HCT116 (cell line): ENCODE measurements at places on chromosomes 7 and 10.

DNA sequence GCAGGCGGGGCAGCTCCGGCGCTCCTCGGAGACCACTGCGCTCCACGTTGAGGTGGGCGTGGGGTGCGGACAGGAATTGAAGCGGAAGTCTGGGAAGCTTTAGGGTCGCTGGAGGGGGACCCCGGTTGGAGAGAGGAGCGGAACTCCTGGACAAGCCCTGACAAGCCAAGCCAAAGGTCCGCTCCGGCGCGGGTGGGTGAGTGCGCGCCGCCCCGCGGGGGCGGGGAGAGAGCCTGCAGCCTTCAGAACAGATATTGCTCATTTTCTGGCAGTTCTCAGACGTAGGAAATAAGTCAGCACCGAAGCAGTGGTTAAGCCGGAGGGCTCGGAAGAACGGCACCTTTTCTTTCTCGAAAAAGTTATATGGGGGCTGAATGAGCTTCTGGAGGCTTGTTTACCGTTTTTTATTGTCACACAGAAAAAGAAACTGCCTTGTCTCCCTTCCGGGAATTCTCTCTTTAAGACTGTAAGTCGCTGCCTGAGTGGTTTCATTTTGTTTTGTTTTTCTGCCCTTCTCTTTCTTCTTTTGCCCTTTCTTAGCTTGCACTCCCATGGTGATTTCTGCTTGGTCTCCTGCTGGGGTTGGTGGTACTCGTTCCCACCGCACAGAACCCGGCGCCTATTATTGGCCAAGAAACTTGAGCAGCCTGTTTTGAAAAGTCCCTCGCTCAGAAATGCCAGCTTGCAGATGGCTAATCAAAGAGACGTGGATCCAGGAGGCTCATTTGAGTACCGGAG, 732 bp downstream of the FAS start:
- peak; percentile 35 for DNase-seq

DNA sequence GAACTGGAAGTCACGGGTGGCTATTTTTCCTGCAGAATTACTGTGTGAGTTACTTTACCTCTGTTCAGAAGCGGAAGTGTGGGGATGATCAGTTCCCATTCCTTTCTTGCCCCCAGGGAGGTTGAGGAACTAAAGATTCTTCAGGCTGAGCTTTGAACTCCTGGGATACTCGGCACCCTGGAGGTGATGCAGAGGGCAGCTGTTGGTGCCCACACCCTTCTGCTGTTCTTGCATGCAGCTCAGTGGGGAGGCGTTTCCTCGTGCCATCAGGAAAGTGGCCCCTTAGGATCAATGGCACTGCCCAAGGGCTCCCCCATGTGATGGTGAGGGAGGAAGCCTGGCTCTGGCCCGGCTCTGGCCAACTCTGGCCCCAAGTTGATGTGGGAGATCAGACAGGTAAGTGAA, 44.7 kb upstream of the MXI1 start:
- no peak for DNase-seq

GRCh38 chr7:51602376-51602775, 285.8 kb upstream of the COBL start:
- no peak for DNase-seq

DNA sequence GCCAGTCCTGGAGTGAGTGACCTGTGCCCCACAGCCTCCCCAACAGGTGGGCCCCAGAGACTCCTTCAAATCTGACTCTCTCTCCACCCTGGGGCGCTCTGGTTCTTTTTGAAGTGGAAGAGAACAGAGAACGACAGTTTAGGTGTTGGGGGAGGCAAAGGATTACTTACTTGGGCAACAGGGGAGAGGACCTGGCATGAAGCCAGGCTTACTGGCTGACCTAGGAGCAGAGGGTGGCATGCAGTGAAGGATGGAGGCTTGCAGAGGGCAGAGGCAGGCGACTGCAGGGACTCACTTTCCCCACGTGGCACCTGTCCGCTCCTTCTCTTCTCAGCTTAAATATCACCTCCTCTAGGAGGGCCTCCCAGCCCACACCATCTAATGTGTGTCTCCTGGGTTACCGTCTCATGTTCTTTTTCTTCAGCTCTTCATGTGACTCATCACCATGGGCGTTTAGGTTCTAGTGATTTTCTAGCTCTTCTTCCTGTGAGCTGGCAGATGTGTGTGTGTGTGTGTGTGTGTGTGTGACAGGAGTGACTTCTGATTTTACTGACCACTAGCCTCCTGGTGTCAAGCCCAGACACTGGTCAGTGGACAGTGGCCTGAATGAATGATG, 15.5 kb downstream of the LZTS2 start:
- no peak for DNase-seq

DNA sequence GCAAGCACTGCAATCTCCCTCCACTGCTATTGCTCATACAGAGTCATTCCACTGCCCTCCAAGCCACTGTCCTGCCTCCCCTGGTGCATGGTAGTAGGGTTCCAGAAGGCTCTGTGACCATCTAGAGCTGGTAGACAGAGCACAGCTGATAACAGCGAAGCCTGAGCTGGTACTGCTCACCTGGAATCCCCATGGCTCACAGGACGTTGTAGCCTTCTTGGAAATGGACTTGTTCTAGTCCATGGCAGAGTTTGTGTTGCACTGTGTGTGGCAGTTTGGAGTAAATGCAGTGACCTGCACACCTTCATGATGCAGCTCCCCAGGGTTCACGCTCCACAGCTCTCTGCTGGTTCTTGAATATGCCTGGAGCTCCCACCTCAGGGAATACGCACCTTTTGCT, 67.0 kb downstream of the ITGA8 start:
- no peak for DNase-seq

DNA sequence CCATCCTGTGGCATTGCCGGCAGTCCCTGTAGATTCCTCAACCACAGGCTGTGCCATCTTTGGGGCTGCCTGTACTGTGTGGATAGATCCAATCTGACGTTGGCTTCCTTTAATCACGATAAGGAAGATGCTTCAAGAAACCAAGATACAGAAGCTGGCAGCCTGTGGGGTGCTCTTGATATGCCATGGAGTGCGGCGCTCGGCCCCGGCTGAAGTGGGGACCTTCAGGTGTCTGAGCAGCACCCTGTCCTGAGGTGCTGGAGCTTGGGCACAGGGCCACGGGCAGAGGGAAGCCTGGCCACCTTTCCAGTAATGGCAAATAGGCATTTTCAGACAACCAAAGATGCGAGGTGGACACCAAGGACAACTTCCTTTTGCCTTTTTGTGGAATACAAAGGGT, 139.5 kb downstream of the ACTR3B start:
- DNase-seq, result no peak

DNA sequence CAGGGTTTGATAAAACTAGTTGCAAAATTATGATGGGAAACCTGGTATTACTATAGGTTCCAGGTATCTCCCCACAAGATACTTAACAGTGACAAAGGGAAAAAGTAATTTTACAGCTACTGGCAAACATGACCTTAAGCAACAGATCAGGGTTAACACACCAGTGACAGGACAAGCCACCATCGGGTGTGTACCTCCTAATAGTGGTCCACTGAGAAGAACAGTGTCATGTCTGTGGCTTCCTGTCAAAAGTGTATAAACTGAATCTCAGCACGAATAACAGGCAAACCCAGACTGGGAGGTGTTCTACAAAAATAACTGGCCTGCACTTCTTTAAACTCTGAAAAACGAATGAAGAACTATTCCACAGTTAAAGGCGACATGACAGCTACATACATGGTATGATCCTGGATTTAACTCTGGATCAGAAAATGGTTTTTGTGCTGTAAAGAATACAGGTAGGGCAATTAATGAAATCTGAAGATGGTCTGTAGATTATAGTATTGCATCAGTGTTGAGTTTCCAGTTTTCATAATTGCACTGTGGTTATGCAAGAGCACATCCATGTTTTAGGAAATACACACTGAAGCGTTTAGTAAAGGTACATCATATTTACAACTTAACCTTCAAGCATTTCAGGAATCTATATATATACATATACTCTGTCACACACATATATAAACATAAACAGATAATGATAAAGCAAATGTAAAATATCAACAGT, 32.0 kb upstream of the ARMS2 start:
- no peak for DNase-seq

DNA sequence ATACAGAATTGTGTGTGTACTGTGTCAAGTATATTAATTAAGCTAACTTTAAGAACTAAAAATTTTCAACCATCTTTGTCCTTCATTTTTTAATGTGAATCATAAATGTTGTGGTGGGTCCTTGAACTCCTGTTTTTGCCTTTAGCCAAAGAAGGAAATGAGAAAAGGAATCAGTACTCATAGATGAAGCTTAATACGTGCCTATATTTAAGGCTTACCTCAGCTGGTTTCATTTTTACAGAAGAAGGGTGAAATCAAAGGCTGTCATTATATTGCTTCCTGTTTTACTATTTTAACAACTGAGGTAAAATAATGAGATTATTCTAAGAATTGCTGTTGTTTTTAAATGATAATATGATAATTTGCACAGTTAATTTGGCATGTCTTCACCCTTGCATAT, 6.3 kb upstream of the SNX13 start:
- DNase-seq, result no peak

- no peak for DNase-seq
Measured at GRCh38 chr10:21689881-21690280, 155.8 kb downstream of the MLLT10 start.

GRCh38 chr10:1214882-1215540, 158.8 kb downstream of the WDR37 start:
- no peak for DNase-seq

- no peak for DNase-seq
Measured at GRCh38 chr10:112532189-112532588, 85.2 kb downstream of the VTI1A start.

GRCh38 chr10:131239450-131239849, 72.1 kb downstream of the TCERG1L start:
- DNase-seq, result no peak

GRCh38 chr7:128167042-128167701, 73.9 kb upstream of the LEP start:
- no peak for DNase-seq

- no peak for DNase-seq
Measured at GRCh38 chr10:123855008-123855684, 36.5 kb downstream of the CPXM2 start.

GRCh38 chr10:63157845-63158624, 24.9 kb downstream of the NRBF2 start:
- peak; percentile 85 for DNase-seq

DNA sequence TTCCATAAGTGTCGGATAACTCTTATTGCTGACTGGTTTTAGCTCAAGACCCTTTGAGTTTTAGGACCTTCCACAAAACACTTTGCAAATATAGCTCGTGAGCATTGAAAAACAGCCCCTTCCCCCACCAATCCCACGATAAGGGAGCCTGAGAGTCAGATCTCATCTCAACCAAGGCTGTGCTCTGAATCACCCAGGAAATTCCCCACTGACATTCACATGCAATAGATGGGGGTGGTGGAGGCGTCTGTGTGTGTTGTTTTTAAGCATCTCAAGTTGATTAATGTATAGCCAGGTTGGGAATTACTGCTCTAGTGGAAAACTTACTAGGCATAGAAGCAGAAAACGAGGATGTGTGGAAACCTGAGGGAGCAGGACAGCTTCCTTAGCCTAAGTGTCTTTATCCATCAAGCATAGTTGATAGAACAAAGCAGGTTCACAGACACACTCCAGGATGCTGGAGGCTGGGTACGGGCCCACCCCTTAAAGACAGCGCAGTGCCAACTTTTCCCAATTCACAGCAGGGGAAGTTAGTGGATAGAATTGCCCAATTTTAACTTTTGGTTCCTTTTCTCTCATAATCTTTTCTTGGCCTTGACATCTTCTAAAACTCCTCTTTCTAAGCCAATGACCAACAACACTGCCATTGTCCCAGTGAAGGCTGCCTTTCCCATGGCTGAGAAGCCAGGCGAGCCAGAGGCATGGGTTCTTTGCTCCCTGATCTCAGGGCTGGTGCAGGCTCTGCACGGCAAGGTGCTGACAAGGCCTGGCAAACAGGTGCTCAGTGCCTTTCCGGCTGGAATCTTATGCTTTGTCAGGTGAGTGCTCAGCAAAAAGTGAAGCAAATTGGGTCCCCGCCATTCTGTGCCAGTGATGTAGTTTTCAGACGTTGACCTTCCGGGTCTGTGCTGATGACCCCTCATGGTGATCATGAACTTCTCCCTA, 98.5 kb upstream of the INSIG1 start:
- no peak for DNase-seq

GRCh38 chr7:123400196-123400595, 134.2 kb downstream of the IQUB start:
- DNase-seq, result no peak

- DNase-seq, result no peak
Measured at GRCh38 chr7:2666155-2666554, 21.8 kb upstream of the AMZ1 start.

DNA sequence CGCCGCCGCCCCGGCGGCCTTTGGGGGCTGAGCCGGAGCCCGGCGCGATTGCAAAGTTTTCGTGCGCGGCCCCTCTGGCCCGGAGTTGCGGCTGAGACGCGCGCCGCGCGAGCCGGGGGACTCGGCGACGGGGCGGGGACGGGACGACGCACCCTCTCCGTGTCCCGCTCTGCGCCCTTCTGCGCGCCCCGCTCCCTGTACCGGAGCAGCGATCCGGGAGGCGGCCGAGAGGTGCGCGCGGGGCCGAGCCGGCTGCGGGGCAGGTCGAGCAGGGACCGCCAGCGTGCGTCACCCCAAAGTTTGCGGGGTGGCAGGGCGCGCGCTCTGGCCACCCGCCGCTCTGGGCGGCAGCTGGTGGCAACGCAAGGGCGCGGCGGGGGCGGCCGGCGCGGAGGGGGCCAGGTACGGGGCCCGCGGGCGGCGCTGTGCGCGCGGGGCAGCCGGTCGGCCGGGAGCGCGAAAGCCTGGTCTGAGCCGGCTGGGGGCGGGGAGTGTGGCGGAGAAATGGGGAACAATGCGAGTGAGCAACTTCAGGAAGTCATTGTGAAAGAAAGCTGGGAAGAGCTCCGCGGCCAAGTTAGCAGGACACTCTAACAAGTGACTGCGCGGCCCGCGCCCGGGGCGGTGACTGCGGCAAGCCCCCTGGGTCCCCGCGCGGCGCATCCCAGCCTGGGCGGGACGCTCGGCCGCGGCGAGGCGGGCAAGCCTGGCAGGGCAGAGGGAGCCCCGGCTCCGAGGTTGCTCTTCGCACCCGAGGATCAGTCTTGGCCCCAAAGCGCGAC, at the start of gene IKZF1:
Gene IKZF1 (plus strand): TSS at position 588 of the 782 bp plus-strand sequence. CDS start 14,346 bp downstream, outside the sequence.
- DNase-seq, result no peak

DNA sequence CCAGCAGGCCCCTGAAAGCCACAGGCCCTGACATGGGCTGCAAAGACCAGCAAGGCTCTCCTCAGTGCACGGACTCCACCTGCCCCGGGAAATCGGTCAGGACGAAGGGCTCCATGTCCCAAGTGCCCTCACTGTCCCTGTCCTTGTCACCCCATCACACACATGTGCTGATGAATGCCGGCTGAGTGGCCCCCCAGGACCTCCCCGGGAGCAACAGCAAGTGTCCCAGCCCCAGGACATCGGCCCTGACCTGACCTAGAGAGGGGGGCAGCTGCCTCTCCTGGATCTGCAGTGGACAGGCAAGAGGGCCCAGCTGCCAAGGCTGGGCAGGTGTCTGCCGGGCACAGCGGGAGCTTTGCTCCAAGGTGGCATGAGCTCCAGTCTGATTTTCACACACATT, 49.8 kb downstream of the STK32C start:
- no peak for DNase-seq
